ENCODE measurements at places on chromosomes 6 and 20. TPM values are rescaled to one million over a fixed set of nuclear protein-coding genes. Genes with fewer than 3 reads are reported as not detected.

The PKHD1 gene
- 0.02 TPM for total RNA-seq

The NRSN2 gene
- 0.62 TPM for total RNA-seq

The POM121L2 gene
- total RNA-seq = not detected

The HLA-DRB5 gene
- total RNA-seq = 8.8 TPM

The RREB1 gene
- 48.1 TPM for total RNA-seq

The GZF1 gene
- total RNA-seq = 28.5 TPM

The IER3 gene
- total RNA-seq = 9.6 TPM

The IGF2R gene
- 59.5 TPM for total RNA-seq

The ENPP4 gene
- 4.6 TPM for total RNA-seq

The MEI4 gene
- 0.20 TPM for total RNA-seq

The PXMP4 gene
- 3.7 TPM for total RNA-seq

The C6orf52 gene
- 1.6 TPM for total RNA-seq

The RIMS1 gene
- total RNA-seq = not detected

The RNF39 gene
- not detected for total RNA-seq

The RAET1G gene
- total RNA-seq = not detected

The BPIFA1 gene
- total RNA-seq = not detected

The WDR46 gene
- total RNA-seq = 32.1 TPM

The TCP11 gene
- not detected for total RNA-seq

The GTSF1L gene
- not detected for total RNA-seq

The NHLRC1 gene
- total RNA-seq = 0.13 TPM

The TFB1M gene
- 13.7 TPM for total RNA-seq

The SYCP2 gene
- total RNA-seq = 6.0 TPM

The ABHD12 gene
- 22.7 TPM for total RNA-seq

The TRIM15 gene
- not detected for total RNA-seq

The RNF182 gene
- total RNA-seq = 0.25 TPM

The PGK2 gene
- not detected for total RNA-seq

The ZSCAN23 gene
- total RNA-seq = 0.12 TPM

The POU5F1 gene
- total RNA-seq = not detected

The TBC1D20 gene
- total RNA-seq = 29.4 TPM

The GNAS-AS1 gene
- total RNA-seq = not detected

The AIF1 gene
- total RNA-seq = 8.1 TPM

The CGA gene
- total RNA-seq = not detected

The DEFB132 gene
- total RNA-seq = not detected
